Fibroblast of pulmonary artery (primary cell): ENCODE measurements at places on chromosomes 5 and 9.
A peak's percentile ranks its signal among the peaks of the same experiment; 100 is the strongest.

DNA sequence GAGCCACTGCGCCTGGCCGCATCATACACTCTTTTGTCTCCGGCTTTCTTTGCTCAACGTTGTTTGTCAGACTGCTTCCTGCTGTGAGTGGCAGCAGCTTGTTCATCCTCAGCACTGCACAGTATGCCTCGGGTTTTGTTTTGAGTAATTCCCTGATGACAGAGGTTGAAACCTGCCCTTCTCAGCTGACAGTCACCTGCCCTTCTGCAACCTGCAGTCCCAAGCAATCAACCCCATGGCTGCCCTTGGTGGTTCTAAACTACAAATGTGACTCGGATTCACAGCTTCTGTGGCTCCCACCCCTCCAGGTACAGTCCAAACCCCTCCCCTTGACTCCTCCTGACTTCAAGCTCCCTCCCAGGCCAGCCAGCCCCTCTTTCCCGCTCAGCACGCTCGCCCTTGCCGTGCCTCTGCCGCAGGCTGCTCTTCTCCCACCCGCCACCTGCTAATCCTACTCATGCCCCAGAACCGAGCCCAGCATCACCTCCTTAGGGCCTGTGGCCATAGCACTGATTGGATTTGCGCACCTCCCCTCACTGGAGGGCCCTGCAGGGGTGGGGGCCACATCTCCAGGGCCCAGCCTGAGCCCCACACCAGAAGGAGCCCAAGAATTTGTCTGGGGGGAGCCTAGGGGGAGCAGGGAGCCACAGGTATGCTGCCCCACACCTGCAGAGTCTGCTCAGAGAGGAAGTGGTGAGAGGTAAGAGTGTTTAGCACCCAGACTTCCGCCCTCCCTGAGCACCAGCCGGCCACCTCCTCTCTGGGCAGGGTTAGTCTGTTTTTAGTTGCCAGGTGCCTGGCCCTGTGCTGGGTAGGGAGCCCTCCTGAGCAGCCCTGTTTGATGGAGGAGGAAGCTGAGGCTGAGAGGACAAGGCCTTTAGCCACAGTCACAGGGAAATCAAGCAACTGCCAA is 10.1 kb downstream of the EEIG1 start:
- DNase-seq = no peak

DNA sequence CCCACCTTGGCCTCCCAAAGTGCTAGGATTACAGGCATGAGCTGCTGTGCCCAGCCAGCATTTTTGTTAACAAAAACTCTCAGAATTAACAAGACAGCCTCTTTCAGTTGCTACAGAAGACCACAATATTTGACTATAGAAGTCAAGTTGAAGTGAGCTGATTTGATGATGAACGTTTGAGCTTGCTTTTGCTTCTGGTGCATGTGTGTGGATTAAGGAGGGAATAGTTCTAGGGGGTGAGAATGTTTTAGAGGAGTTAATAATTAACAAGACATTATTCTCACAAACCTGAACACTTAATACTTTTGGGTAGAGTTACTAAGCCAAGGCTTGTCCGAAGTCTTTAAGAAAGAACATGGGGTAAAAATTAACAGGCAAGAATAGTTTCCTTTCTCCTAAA is 191.6 kb downstream of the TENT4A start:
- DNase-seq = no peak

DNA sequence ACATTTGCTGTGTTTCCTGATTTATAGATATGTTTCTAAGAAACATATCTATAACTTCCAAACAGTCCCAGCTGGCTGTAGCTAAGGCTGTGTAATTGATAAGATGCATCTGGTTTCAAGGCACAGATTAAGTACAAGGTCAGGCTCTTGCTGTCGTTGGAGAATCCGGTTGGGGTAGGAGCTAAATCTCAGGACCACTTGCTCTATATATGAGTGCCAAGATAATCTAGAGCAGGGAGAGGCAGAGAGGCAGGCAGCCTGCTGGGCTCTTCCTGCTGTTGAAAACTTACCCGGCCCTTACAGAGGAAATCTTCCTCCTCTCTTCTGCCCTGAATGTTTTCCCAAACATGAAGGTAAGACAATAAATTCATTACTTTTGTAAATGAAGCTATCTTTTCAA is at the start of gene C7:
Gene C7 (plus strand): TSS at position 234 of the 400 bp plus-strand sequence. CDS start 114 bp downstream, at position 348.
- DNase-seq = peak; percentile 87

DNA sequence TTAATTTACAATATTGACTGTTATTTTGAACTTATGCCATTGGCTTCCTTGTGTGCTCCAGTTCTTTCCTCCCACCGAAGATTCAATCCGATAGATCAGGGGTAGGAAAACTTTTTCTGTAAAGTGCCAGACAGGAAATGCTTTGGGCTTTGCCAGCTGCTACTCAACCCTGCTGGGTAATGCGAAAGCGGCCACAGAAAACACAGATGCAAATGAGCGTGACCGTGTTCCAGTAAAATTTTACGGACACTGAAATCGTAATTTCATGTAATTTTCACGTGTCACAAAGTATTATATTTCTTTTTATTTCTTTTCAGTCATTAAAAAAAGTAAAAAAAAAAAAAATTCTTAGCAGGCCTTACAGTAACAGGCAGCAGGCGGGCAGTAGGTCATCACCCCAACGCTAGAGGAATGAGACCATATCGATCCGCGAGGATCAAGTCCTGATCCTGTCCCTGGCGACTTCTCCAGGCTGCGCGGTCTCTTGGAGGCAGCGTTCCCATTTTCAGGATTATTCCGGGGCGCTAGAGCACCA is 599 bp downstream of the NMRK1 start:
- peak; percentile 63 for DNase-seq

DNA sequence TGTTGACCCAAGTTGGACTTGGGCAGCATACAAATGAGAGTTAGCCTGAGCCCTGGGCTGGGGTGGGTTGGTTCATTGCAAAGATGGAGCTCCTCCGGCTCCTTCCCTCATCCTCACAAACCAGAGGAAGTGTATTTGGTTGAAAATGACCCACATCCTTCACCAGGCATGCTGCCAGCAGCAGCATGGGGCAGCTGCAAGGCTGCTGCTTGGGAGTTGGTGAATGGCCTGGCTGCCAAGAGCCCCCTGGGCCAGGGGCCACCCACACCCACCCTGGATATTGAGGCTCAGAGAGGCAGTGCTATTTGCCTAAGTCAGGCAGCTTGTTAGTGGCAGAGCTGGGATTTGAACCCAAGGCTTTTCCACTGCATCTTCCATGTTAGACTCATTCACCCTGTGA is 29.5 kb downstream of the PPARGC1B start:
- no peak for DNase-seq

DNA sequence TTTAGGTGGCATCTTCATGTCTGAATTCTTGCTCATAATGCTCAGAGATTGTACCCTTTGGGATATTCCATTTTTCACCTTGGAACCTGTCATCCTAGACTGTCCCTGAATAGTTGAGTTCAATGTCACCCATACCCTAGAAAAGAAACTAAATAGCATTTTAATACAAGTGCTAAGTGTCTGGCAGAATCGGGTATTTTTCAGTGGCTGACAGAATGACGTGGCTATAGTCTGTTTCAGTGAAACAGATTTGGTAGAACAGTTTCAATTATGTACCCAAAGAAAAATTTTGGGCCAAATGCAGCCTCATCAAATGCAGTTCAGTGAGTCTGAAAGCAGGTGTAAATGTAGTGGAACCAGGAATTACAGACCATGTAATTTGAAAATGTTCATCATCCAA is 1041.2 kb downstream of the DTWD2 start:
- DNase-seq = no peak

GRCh38 chr5:56849671-56850070 is 34.3 kb downstream of the MAP3K1 start:
- no peak for DNase-seq

DNA sequence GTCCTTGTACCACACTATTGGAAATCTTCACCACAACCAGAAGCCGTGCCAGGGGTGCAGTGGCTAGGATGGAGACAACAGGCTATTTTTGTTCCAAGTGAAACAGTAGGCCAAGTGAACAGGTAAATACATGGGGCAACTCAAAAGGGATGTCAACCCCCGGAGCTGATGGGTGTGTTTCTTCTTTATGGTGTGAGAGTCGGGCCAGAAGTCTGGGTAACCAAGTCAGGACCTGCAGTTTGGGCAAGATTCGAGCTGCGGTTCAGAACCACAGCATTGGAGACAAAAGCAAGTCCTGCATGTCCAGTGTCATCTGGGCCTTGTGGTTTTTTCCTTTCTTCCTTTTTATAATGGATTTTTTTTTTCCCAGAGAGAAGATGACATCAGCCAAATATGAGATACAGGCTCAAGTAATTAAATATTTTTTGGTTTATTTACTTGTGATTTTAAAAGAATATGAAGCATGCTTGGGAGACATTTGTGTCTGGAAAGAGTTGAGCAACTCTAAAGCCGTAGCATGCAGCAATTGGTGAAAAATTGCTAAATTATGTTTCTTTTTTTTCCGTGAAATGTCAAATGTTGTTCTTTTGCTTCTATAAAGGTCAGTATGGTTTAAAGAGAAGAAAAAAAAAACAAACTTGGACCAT is 261.6 kb downstream of the ARRDC3 start:
- DNase-seq = no peak

- DNase-seq = no peak
These were observed 77.0 kb upstream of the RASA1 start for GRCh38 chr5:87190687-87191086.

- DNase-seq = no peak
These were observed 134.6 kb upstream of the RAPGEF1 start for GRCh38 chr9:131874447-131874846.

GRCh38 chr9:24293386-24293785 is 252.3 kb downstream of the IZUMO3 start:
- no peak for DNase-seq
